ENCODE measurements at places on chromosomes 4 and X.

DNA sequence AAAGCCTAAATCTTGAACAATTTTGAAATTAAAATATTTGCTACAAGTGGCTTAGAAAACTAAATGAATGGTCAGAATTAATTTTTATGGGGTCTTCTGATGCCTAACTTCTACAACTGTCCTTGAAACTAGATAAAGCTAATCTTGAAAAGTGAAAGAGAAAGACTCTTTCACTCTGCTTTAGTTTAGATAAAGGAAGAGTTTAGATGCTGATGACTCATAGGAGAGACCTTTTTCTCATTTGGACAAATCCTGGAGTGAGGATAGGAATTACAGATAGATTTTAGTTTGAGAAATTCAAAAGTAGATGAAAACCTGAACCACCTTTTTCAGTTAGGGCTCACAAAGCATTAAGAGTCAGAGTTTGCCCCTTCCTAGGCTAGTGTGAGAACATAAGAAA lies 342.3 kb upstream of the GRID2 start:
- no peak for DNase-seq

DNA sequence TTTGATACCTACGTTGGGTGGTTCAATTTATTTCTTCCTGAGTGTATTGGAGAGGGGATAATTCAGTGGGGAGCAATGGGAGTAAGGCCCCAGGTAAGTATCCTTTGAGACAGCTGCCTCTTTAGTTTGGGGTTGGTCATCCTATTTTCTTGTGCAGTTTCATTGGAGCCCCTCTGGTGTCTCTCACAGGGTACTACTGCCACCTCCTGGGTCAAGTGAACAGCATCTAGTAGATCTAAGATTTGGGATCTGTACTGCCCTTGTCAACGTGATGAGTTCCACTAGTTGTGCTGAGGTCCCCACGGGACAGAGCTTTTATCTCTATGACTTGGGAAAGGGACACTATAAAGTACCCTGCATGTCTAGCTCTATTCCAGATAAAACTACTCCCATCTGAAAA lies 80.6 kb downstream of the PBDC1 start:
- no peak for DNase-seq

DNA sequence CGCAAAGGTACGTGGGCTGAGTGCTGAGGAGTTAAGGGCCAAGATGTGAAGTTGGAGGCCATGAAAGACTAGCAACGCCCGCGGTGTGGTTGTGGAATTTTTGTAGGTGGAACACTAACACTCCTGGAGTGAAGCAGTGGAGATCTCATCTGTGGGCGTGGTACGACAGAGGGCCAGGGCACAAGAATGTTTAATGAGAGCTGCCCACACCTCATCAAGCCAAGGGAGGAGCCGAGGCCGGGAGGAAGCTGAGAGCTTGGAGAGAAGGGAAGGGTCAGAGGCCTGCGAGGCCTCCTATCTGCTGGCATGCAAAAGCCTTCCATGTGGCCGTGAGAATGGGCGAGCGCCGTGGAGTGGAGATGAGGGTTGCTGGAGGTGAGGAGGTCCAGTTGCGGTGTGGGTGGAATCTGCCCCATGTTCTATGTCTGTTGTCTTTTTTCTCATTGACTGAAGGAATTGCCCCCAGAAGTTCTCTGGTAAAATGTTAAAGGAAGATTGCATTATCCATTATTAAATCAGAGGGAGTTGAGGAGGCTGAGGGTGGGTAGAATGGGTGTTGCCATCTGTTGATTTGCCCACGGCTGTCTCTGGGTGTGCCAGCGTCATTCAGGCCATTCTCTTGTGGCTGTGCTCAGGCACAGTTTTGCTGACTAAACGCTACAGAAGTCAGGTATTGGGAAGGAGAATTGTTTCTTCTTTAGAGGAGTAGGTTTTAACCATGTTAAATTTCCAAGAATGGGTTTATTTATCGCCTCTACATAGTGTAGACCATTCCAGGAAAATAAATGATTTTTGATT lies 19.8 kb downstream of the SNX25 start:
- DNase-seq, result no peak

DNA sequence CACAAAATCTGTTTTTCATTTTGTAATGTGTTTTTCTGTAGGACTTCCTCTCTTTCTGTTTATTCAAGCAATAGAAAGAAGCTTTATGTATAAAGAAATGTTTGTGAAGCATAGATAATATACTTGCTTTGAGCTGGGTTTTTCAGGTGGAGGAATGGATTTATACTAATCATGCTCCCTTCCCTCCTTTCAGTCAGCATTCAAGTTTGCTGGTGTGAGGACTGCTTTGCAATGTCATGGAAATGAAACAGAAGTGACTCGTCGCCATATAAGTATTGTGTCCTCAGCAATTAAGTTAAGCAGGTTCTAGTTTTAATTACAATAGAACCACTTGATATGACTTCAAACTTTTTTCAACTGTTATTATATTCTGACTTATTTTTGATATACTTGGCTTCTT lies 1447.1 kb downstream of the PCDH19 start:
- no peak for DNase-seq

DNA sequence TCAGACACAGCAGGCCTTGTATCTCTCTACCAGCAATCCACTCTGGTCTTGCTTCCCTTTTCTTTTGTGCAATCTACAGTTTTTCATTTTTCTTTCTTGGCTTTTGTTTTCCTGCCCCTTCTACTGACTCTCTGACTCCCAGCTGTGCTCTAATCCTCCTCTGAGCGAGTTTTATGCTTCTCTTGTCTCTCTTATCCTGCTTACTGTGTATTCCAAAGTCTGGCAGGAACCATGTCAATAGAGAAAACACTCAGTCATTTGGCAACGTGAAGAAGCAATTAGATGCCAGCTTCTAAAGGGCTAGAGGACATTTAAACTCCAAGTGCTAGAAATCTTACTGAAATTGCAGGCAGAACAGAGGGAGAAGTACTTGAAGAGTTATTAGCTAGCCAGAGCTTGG lies 984.6 kb upstream of the TENM3 start:
- DNase-seq, result no peak

DNA sequence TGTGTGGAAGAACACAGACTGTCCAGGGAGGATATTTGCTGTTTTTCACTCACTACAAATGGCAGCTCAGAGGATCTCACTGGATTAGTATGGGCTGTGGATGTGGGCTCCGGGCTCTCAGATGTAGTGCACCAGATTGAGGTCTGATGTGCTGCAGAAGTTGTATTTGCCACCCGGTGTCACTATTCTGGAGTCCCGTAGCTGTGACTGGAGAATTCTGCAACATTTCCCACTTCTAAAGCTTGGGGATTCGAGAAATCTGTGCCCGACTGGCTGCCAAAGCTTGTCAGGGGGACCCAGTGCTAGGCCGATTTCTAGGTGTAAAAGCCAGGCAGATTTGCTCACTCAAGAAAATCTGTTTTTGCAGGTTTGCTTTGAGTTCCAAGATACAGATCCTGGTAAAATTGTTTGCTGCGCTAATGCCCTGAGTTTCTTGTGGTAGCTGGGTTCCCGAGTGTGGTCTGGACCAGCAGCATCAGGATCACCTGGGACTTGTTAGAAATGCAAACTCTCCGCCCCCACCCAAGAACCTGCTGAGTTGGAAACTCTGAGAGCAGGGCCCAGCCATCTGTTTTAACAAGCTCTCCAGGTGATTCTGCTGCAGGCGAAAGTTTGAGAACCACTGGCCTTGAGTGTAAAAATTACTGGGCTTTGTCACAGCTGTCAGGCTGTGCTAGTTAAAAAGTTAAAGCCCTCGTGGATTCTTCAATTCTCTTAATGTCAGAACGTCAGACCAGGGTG lies 18.1 kb downstream of the KIT start:
- DNase-seq, result no peak

- no peak for DNase-seq
Observed at GRCh38 chr4:30719454-30720020, 632 bp upstream of the PCDH7 start.

DNA sequence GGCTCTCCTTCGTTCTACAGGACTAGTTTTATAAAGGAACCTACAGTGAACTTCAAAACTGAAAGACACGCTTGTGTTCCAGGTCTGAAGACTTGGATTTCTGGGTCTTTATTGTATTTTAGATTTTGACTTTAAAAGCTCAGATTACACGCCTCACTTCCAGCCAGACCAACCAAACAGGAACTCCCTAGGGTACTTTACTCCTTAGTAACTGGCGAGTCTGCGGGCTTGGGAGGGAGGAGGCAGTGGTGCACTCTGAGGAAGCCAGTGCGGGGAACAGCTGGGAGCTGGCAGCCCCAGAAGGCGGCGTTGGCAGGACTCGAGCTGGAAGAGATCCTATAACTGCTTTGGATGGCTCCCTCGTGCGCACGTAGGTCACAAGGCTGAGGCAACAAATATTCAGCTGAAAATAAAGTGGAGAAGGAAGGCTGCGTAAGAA lies 391 bp upstream of the PHKA1 start:
- no peak for DNase-seq

DNA sequence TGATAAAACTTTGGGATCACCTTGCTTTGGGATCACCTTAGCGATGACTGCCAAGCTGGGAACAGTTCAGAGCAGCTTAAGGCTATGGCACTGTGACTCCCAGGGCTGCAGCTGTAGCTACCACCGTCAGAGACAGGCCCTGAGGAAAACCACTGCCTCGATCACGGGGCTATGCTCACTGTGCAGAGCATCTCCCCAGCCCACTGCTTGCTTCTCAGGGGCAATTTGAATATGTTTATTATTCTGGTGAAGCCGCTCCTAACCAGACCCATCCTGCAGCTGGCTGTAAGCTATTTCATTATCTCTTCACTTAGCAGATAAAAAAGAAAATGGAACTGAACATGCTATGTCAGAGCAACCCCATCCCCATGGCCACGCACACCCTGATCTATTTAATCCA lies 328.5 kb downstream of the EVC2 start:
- DNase-seq, result no peak

DNA sequence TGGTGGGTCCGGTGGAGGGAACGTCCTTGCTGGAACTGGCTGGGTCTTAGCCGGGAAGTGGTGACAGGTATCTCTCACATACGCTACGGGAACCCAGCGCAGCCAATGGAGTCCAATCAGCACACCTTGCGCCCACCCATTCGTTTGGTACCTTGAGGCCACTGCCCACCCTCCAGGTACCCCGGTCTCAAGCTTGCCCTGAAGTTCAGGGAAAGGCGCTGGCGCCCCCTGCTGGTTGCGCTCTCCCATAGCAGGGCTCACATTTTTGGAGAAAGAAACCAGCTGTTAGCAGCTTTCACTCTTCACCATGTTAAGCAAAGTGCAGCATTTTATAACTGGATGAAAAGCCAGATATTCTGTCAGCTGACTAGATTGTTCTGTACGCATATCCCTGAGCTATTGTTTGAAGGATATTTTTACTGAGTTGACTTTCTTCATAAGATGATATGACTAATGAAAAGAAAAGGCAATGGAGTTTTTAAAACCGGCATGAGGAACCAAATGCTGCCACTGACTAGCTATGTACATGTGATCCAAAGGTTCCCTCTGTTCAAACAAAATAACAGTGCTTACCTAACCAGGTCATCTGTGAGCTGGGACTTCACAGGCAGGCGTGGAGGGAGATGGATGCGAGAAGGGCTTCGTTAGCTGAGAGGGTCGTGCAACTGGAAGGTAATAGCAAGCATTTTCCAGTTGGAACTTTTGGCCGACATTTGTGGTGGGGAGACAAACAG lies 43.7 kb downstream of the OTOP1 start:
- no peak for DNase-seq

GRCh38 chrX:43868791-43869190 lies 13.5 kb downstream of the MAOB start:
- no peak for DNase-seq

GRCh38 chr4:5734853-5735252 lies 23.9 kb downstream of the EVC start:
- DNase-seq, result no peak

DNA sequence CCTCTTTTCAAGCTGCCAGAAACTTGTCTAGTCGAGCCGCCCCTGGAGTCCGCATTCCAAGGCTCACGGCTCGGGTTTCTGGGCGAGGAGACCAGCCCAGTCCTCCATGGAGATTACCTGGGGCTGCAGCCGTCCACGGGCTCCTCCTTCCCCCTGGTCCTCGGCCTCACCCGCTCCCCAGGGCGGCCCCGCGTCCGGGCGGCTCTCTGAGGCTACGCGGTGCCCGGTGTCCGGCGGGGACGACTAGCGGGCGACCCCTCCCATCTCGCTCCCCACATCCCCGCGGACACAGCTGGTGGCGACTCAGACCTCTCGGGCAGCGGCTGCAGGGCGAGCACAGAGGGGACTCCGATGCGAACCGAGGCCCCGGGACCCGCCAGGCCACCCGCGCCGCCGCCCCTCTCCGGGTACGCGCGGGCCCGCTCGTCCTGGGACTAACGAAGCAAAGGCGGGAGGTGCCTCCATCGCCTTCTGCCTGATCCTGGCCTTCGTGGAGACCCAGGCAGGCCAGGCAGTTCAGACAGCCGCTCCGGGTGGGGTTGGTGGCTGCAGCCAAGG lies 159.4 kb downstream of the TRAM1L1 start:
- DNase-seq, result no peak

- no peak for DNase-seq
Observed at GRCh38 chr4:68349279-68349648, 626 bp downstream of the YTHDC1 start.

GRCh38 chr4:96471956-96472867 lies 632.3 kb downstream of the PDHA2 start:
- no peak for DNase-seq

GRCh38 chr4:7826909-7827306 lies 112.8 kb downstream of the AFAP1 start:
- DNase-seq, result no peak

DNA sequence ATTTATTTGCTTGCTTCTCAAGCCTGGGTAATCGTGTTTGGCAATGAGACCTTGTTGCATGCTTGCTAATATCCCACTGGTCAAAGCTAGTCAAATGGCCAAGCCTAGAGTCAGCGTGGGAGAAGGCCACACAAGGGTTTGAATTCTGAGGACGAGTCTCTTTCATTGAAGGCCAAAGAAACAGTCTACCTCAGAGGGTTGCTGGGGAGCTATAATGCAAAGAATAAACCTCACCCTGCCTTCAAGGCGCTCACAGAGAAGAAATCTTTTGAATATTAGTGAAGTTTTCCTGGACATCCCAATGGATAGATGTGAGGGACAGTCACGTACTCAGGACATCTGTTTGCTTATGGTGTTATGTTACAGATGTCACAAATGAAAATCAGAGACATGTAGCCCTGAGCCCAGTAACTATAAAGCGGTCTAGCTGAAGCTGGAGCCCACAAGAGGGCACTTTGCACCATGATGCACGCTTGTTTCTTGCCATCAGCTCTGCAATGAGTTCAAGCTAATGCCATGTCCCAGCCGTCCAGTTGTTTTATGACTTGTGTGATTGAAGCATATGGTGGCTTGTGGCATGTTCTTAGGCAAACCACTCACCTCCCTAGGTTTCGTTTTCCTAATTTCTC lies 1.1 kb upstream of the TLR3 start:
- no peak for DNase-seq

- no peak for DNase-seq
Observed at GRCh38 chr4:97978791-97979488, 164.3 kb downstream of the STPG2 start.
